ENCODE measurements at places on chromosomes 2 and 18. TPM values are rescaled to one million over a fixed set of nuclear protein-coding genes. Genes with fewer than 3 reads are reported as not detected.
A peak's percentile ranks its signal among the peaks of the same experiment; 100 is the strongest.

- no peak for DNase-seq
These were observed 273.3 kb downstream of the PTPRM start for GRCh38 chr18:7840411-7840810.

DNA sequence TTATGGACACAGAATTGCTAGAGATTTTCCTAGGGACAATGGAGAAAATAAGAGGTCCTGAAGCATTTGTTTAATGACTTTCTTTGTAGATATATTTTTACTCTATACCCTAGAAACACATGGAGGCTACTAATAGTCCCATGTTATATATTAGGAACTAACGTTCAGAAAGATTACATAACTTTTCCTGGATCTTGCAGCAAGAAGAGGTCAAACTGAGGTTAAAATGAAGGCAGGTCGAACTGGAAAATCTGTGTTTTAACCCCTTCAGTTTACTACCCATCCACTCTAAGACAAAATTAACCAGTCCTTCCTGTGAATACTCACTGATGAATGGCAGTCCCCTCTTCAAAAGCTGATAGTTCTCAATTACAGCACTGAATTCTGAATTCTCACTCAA, 1415.8 kb upstream of the CELF4 start:
- DNase-seq = no peak

The IL1RL2 gene
- 0.35 TPM for total RNA-seq

GRCh38 chr2:33142810-33143209, 196.1 kb downstream of the LTBP1 start:
- DNase-seq = no peak

The MBP gene
- 37.7 TPM for total RNA-seq

- DNase-seq = no peak
These were observed 113.7 kb downstream of the C2orf74 start for GRCh38 chr2:61275575-61276184.

The SP5 gene
- total RNA-seq = 0.92 TPM

DNA sequence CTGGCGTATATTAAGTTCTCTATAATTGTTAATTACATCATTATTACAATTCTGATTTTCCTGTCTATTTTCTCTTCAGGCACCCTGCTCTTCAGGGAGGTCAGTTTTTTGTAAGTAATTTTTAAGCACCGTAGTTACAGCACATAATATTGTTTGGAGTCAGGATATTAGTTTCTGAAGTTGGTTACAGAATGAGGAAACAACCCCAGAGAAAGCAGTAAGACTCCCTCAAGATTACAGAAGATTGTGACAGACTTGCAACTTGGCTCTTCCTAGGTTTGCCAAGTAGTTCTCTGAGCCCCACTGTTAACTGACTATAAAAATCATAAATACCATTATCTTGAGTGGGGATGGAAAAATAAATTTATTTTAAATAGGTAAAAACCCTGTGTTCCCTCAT, 921 bp downstream of the RPE start:
- DNase-seq = no peak

The CPS1 gene
- total RNA-seq = 2.9 TPM

The ARL5A gene
- 60.9 TPM for total RNA-seq

DNA sequence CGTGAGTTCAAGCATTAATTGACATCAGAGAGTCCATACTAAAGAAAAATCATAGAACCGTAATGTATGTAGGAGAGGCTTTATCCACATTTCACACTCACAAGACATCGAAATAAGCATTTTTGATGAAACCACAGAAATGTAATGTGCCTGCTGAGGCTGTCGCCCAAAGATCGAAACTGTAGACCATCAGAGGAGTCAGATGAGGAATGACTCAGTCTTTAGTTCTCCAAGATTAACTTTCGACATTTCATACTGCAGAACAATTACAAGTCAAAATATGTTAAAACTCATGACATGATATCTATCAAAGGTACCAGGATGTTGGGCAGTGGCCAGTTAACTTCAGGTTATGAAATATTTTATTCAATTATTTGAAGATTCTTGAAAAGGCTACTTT, 79.6 kb downstream of the RAB31 start:
- DNase-seq = no peak

DNA sequence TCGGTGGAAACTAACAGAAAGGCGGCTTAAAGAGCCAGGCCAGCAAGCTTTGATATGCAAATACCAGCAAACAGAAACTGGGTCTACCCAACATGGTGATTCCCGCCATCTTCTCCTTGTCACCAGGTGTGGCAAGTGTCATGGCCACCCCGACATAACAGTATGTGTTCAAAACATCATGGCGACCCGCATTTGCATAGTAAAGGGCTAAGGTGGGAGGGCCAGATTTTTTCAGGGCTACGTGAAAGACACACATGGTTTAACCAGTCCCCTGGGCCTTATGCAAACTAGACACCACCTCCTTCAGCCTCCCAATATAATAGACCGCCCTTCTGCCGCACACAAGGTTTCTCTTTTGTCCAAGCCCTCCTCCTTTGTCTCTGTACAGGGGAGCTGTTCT, 260.4 kb downstream of the METTL4 start:
- DNase-seq = no peak

DNA sequence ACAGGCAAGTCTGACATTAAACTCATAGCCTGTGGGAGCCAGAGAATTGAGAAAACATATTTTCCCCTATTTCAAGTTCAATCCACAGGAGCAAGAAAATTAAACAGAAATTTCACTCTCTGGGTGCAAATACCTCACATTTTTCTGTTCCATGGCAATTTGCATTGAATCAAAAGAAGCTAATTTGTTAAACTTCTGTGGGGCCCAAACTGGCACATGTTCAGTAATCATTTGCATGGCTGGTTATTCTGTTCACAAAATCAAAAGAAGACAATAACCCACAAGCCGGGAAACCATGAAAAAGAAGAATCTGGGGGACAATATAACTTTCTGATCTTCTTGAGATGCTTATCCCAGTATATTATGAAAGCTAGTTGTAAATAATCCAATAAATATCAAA, 363.1 kb downstream of the LRP1B start:
- no peak for DNase-seq

DNA sequence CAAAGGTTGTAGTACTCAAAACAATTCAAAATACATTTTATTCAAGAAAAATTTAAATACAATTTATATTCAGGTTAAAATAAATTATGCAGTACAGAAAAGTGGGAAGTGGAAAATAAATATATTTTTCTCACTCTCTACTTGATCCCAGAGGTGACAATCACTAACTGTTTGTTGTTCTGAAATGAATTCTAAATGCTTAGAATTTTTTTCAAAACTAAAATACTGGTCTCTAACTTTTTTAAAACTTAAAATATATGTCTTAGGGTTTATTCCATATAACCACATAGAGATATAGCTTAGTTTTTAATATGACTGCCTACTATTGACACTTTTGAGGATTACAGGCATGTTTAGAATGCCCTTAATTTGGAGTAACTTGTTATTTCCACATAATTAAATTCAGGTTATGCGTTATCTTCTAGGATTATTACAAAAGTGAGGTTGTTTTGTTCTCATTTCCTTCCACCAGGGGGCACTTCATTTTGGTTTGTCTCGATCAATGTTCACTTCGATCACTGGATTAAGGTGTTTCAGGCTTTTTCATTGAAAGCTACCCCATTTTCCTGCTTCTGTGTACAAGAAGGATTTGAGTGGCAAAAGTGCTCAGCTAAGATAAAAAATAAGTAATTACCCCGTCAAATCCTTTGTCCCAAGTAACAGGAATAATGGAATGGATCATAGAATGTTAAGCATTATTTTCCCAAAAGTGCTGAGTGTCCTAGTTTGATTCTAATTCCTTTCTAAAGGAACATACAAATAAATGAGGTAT, 27.1 kb upstream of the TFPI start:
- DNase-seq = no peak

- no peak for DNase-seq
These were observed 38.1 kb downstream of the L3MBTL4 start for GRCh38 chr18:6376433-6377229.

GRCh38 chr18:48769006-48769636, 181.6 kb downstream of the SMAD7 start:
- no peak for DNase-seq

The KLHL29 gene
- 1.6 TPM for total RNA-seq

The CDK5R2 gene
- not detected for total RNA-seq

- DNase-seq = no peak
These were observed 39.9 kb downstream of the TANK start for GRCh38 chr2:161199912-161200701.

The C2orf72 gene
- total RNA-seq = 0.08 TPM

The HES6 gene
- 2.7 TPM for total RNA-seq

DNA sequence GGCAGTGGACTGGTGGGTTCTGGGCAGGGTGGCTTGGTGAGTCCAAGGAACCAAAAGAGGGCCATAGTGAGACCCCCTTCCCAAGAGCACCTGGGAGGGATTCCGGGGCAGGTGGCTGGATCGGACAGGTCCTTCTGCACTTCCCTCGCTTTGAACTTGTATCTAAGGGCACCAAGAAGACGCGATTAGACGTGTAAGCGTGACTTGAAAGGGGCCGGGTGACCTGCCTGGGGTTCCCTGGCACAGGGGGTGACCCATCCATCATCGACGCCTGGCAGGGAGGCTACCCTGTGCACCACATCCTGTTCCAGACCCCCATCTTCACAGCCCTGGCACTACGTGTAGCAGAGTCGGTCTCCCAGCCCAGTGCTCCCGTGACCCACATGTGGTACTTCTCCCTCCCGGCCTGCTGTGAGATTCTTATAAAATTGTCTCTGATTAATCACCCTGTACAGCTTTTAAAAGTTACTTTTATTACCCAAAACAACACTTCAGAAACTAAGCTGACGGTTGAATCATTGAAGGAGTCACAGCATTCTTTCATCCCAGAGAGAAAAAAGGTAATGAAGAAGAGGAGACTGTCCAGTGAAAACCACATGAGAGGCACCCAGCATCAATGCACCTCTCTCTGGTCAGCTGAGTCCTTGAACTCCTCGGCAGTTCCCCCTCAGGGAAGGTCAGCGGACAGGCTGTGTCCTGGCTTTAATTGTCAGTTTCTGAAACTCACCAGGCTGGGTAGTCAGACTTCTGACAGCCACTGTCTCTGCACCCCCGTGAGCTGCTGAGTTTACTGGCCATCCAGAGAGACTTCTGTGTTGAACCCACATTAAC, 13.0 kb downstream of the SH3BP4 start:
- DNase-seq = peak; percentile 59

- DNase-seq = no peak
These were observed 3.0 kb downstream of the PDE11A start for GRCh38 chr2:178069551-178069950.

- DNase-seq = no peak
These were observed 278.3 kb downstream of the MYCN start for GRCh38 chr2:16218625-16219024.

- DNase-seq = no peak
These were observed 36.6 kb upstream of the CD28 start for GRCh38 chr2:203669820-203670219.

The ORC2 gene
- total RNA-seq = 24.9 TPM

GRCh38 chr2:129957891-129958290, 21.6 kb upstream of the RAB6C start:
- DNase-seq = no peak

DNA sequence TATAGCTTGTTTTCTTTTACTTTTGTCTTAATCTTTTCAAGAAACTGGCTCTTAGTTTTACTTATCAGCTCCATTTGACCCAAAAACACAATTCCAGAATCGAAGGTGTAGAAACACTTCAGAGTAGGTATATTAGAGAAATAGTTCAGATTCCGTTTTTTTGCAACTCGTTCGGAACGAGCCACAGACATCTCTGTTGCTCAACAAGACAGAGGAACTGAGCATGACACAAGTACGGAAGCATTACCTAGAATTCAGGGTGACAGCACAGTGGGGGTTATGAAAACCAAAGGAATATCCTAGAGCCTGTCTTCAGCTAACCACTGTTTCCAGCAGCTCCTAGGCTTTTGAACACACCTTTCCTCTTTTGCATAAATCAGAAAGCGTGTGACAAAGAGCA, 5.0 kb downstream of the HRH4 start:
- DNase-seq = no peak

The LHCGR gene
- 0.24 TPM for total RNA-seq

GRCh38 chr2:240622060-240622411, 3.2 kb upstream of the GPR35 start:
- DNase-seq = peak; percentile 31

DNA sequence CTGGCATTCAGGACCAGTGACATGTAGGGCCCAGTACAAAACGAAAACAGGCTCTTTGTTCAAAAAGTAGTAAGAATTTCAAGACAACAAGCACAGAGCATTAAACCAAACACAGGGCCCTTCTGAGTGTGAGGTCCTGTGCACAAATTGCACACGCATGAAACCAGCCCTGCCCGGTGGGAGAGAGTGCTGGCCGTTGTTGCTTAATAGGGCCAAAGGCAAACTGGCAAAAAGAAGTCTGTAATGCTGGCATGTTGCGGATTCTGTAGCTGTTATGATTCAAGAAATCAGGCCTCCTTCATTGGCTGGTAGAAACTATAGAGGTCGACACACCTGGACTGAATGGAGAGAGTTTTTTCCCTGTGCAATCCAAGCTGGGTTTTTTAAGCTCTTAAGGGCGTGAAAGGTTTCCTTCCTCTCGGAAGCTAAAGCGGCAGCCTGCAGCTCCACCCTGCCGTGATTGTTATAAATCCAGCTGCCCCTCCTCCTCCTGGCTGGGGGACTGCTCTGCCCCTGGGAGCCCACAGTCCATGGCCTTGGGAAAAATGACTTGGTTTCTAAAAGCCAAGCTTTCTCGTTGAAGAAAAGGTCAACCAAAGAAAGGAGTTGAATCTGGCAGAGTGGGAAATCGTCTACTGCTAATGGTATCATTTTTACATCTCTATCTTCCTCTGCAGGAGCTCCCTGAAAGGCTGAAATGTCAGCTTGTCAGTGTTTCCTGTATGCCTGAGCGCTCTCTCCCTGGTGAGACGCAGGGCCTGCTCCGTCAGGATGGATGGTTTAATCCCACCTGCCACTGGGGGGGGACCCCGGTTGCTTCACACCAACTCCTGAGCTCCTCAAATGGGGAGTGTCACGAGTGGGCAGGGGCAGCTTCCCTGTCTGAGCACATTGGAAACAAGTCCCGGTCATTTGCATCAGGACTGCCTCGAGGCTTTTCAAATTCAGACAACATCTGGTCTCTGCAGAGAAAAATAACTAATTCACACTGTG, 143.6 kb downstream of the ALPK2 start:
- no peak for DNase-seq

- DNase-seq = no peak
These were observed 197.5 kb downstream of the FAM210A start for GRCh38 chr18:13528739-13529392.

DNA sequence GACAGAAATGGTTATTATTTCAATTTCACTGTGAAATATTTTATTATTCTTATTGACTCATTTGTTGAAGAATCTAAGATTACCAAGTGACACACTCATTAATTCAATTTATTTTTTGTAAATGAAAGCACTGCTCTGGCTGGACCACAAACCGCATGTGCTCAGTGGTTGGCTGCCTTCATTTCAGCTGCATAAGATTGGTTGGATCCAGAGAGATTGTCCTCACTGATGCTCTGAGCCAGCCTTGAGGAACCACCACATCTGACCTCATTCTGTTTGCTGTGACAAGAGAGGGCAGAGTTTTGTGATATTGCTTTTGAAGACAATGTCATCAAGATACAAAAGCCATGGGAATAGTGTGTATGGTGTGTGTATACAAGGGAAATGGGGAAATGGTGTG, 192.1 kb downstream of the CYRIA start:
- DNase-seq = no peak

Measured in cardiac septum (tissue), 1 donor.